ENCODE measurements at places on chromosomes 6 and 20.

GRCh38 chr6:62740596-62740995 is 454.6 kb upstream of the KHDRBS2 start:
- DNase-seq: no peak

GRCh38 chr20:31869942-31870725 is at the start of the genes DUSP15 and TTLL9:
Gene DUSP15, minus strand, starts transcription at chr20:31870527. Its CDS starts 190 bp downstream, at chr20:31870337.
Gene TTLL9, plus strand, starts transcription at chr20:31870634. Its CDS starts 493 bp downstream, at chr20:31871127.
- DNase-seq: no peak

DNA sequence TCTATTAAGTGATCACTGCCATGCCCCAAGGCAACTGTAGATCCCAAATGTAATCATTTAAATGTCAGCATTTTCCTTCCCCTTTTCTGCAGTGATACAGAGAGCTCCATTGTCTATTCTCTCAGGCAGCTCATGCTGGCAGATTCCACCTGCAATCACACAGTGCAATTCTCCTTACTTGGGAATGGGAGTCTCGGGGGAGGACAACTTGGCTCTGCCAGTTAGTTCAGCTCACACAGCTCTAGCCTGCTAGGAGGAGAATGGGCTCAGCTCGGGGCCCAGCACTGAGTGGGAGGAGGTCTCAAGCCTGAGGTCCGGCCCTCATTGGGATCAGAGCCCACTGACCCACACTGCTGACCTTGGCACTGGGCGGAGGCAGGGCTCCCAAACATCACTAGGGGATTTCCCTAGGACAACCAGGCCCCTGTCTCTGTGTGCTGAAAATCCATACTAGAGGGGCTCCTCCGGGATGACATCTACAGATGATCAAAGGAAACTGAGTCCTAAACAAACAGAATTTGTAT is 109.2 kb upstream of the ASF1A start:
- no peak for DNase-seq

DNA sequence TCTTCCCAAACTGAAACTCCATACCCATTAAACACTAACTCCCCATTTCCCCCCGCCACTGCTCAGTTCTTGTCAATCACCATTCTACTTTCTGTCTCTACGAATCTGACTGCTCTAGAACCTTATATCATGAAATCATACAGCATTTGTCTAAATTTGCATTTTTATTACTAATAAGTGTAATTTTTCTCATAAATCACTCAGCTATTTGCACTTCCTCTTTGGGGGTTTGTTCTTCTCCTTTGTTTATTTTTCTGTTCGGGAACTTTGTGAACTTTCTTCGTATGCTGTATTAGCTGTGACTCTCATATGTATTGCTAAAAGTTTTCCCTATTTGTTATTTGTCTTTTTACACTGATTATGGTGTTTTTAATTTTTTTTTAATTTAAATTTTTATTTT is 152.2 kb downstream of the SLC16A10 start:
- DNase-seq: no peak

DNA sequence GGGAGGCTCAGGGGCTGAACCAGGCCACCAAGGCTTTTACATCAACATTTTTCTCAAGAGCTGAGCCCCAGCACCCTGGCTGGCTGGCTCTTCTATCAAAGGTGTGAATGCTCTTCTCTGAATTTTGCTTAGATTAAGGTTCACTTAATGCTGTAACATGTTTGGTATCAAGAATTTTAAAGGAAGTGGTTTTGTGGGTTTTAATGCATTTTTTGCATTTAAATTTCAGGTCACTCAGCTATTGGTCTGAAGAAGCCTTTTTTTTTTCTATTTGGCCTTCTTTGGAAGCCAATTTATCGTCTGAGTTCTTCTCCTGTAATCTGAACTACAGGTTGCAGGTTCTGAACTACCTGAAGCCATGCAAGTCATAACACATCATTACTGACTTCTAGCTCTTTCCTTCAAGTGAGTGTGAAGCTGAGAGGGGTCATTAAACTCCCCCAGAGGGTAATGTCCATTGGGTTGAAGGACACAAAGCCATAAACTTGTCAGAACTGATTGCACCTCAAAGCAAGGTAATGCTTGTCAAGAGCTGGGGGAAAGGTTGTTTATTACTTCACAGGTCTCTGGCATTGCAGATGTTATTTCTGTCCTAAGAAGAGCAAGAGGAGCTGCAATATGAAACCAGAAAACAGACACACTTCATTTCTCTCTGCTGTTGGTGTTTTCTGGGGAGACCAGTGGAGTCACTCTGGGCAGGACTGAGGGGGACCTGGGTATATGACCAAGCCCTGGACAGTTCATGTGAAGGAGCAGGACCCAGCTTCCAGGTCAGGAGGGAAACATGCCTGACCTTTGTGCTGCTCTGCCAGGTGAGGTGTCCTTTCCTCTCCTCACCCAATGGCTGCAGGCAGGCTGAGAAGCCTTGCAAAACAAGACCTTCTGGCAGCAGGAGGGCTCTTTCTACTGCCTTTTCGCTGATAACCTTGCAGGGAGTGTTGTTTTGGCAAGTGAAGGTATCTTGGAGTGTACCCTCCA is 26.1 kb upstream of the NEDD9 start:
- no peak for DNase-seq

DNA sequence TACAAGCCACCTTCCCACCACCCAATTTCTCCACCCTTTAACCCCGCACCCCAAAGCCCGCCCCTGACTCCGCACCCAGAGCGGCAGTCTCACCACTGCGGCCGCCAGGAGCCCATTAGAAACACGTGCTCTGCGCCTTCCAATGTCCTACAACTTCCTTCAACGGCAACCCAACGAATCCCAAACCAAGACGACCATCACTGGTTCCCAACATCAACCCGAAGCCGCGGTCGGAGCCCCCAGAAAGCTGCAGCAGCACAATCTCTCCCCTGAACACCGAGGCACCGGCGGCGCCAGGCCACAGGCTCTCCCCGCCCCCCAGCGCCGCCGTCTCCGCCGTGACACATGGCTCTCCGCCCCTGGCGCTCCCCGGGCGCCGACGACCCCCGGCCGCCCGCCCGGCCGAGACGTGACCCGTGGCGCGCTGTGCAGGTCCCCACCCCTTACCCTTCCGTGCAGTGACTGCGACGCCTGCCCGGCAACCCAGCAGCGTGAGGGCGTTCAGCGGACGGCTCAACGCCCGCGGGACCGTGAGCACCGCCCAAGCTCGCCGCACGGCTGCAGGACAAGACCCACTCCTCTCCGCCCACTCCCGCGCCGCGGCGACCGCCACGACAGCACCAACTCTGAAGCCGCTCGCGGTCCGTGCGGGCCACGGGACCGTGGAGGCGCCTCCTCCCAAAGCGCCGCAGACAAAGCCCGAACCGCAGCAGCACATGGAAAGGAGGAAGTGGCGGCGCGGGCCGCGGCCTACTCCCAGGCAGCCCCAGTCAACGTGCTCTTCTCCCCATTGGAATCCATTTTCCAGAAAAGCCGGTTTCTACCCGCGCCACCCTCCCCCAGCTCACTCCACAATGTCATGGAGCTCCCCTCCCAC is 551 bp downstream of the SYNCRIP start:
- peak; percentile 50 for DNase-seq

- DNase-seq: no peak
These were observed 769.2 kb upstream of the DEFB115 start for GRCh38 chr20:30487947-30488926.

- DNase-seq: no peak
These were observed 176.4 kb upstream of the AKAP12 start for GRCh38 chr6:151063352-151063751.

- DNase-seq: no peak
These were observed 19.0 kb downstream of the THBS2 start for GRCh38 chr6:169234634-169235033.

DNA sequence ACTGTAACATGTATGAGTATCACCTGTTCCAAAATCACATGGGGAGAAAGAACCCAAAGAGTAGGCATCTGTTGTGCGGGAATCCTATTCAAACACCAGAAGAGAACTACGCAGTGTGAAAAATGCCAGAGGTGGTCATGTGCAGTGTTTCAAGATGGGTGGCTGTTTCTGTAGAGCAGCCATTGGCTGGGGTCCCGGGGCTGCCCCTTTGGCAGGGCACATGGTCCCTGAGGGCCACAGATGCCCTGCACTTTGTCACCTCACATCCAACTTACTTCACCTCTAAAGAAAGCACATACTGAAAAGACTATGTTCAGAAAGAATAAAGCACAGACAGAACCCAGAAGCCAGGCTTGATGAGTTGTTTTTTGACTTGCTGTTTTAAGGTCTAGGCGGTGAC is 12.3 kb downstream of the MTCH1 start:
- no peak for DNase-seq

DNA sequence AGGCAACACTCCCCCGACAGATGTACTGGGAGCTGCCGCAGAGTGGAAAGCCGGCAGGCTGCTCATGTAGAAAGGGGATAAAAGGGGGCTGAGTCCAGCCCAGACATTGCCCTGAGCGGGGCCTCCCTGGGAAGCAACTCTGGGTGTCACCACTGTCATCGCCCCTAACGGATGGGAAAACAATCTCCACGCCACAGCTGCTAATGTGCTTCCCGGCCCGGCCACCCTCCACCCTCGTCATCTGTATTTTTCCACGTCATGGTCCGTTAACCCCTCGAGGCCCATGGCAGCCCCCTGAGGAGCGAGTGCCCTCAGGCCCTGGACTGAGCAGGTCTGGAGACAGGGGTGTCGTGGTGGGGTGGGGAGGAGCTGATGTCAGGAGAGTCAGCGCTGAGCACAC is 227.4 kb downstream of the DLL1 start:
- no peak for DNase-seq

- no peak for DNase-seq
These were observed 111.6 kb downstream of the BFSP1 start for GRCh38 chr20:17419479-17420041.

DNA sequence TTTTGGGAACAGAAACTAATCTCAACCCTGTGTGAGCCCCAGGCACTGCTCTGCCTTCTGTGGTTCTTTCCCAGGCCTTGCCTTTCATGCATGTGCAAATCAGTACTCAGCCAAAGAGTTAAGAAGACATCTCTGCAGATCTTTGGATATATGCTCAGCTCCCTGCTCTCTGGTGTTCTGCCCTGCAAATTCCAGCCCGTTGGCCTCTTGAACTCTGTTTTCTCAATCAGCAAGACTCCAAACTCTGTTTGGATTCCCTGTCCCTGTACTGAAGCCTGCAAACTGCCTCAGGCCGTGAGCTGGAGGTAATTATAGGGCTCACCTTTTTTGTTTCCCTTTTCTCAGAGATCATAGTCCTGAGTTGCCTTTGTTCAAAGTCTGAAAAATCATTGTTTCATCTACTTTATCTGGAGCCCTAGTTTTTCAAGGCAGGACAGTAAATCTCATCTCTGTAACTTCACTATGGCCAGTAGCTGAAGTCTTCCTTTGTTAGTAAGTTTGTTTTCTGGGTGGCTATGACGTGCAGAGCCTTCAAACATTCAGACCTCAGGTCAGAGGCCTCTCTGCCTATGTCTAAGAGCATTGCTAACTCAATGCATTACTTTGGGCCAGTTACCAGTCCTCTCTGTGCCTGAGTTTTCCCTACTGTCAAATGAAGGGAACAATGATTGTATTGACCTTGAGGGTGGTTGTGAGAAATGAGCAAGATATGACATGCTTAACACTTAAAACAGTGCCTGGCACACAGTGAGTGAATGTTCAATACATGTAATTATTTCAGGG is 15.9 kb upstream of the MDFI start:
- no peak for DNase-seq

- no peak for DNase-seq
These were observed 4.8 kb downstream of the GSTA3 start for GRCh38 chr6:52904562-52905279.

DNA sequence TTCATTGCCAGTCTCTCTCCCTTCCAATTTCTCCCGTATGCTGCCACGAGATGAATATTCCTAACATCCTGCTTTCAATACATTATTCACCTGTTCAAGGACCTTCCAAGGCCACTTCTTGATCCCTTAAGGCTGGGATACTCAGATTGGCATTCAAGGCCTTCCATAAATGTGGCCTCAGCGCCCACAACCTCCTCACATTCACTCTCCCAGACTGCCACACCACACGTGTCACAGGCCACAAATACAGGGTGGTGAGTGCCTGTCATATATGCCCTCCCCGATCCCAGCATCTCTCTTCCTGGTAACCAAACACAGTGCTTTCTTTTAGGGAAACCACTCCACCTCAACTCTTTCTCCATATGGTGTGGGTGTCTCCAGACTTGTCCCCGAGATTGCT is 55.5 kb downstream of the TTI1 start:
- DNase-seq: no peak

DNA sequence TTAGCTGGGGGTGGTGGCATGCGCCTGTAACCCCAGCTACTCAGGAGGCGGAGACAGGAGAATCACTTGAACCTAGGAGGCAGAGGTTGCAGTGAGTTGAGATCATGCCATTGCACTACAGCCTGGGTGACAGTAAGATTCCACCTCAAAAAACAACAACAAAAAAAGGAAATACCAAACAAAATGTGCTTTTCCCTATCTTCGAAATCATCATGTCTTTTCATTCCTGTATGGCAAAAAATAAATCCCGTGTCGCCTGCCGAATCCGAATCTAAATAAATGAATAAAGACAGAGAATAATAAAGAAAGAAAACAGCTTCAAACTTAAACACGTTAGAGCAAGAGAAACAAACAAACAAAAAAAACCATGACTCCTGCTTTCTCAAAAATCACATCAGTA is 11.8 kb downstream of the B4GALT5 start:
- no peak for DNase-seq

DNA sequence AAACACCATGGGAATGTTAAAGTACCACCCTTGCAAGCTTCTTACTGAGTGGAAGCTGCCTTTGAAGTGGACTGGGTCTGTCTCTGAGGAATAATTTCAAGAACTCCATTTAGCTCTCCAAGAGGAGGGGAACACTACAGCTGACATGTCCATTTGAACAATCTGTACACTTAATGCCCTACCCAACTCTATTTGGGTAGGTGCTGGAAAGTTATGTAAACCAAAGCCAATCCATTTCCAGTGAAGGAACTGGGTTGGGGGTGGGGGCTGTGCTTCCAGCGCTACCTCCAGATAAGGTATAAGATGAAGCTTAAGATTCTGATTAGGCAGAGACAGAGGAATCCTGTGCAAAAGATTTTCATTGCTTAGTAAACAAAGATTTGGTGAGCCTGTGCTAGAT is 122.0 kb downstream of the TCP11 start:
- no peak for DNase-seq

- DNase-seq: no peak
These were observed 31.1 kb upstream of the SPO11 start for GRCh38 chr20:57298457-57298856.

DNA sequence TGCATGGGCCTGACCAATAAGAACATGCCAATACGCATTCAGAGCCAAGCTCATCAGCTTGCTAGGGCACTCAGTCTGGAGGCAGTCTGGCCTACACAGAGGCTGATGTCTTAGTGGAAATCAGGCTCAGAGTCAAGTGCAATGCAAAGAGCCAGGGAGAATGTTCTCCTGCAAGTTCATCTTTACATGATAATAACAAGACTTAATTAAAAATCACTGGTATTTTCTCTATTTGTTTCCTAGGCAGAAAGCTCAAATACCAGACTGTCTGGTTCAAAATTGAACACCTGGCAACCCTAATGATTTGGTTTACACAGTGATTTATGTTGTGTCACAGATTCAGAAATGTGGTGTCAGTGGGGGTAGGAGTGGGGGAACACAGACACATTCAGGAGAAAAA is 689.3 kb upstream of the FLRT3 start:
- DNase-seq: no peak
